ENCODE measurements at places on chromosomes 7 and 10.

DNA sequence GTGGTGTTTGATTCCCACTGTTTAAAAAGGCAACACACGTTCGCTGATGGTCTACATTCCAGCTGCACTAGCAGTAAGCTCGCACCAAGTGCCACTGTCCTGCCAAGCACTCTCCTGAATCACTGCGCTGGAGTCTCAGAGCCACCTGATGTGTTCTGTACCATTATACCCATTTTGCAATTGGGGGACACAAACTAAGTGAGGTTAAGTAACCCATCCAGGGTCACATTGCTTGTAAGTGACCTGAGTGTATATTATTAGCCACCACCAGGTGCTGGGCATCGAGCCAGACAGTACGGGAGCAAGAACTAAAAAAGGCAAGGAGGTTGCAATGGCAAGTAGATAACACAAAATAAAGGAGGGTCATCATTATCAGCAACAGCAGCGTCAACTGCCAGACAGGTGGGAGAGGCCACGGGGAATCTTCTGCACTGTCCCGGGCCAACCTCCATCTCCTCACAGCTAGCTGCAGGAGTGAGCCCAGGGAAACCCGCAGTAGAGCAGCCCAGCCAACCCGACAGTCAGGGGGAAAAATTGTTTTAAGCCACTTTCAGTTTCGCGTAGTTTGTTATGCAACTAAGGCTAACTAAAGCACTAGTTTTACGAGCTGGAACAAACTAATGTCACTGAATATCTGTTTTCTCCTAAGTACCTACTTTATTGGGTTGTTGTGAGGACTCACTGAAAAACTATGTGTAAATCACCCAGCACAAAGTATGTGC is 712 bp upstream of the CPVL start:
- no peak for DNase-seq

DNA sequence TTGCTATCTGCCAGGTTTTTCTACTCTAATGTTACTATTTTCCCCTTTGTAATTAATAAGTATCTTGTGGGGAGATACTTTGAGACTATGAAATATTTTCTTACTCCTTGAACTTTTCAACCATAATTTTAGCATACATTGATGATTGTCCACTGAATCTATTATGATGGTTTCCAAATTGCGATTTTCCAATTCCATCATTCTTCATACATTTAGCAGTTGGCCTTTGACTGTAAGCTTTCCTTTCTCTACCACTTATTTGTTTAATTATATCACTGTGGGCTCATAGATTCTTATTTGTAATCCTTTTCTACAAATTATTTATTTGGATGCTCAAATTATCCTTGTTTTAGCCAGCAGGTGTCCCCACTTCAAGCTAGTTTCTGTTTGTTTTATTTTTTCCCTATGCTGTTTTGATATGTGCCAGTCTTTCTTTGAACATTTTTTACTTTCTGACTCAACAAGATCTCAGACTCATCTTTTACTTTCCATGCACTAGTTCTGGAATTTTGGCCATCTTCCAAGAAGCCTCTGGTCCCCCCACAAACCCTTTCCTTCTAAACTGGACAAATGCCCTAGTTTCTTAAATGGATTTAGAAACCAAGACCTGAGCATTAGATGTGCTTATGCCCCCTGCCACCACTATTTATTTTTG is 11.4 kb upstream of the MRPS16 start:
- DNase-seq = no peak

- no peak for DNase-seq
Observed at GRCh38 chr7:80637911-80638765, at the start of gene CD36. CD36 (plus strand) TSS chr7:80638642; CDS start chr7:80646741, 8,099 bp downstream.

GRCh38 chr7:68542831-68543230 is 1055.4 kb upstream of the AUTS2 start:
- no peak for DNase-seq

All from HL-60 (cell line).